ENCODE measurements at places on chromosomes 2 and 18.

GRCh38 chr2:234851451-234851850 lies 100.4 kb upstream of the SH3BP4 start:
- DNase-seq: no peak

DNA sequence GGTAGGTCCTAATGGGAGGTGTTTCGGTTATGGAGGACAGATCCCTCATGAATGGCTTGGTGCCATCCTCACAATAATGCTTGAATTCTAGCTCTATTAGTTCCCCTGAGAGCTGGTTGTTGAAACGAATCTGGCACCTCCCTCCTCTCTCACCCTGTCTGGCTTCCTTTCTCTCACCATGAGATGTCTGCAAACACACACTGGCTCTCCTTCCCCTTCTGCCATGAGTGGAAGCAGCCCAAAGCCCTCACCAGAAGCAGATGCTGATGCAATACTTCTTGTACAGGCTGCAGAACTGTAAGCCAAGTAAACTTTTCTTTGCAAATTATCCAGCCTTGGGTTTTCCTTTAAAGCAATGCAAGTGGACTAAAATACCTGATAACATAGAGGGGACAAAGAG lies 86.6 kb downstream of the RND3 start:
- no peak for DNase-seq

DNA sequence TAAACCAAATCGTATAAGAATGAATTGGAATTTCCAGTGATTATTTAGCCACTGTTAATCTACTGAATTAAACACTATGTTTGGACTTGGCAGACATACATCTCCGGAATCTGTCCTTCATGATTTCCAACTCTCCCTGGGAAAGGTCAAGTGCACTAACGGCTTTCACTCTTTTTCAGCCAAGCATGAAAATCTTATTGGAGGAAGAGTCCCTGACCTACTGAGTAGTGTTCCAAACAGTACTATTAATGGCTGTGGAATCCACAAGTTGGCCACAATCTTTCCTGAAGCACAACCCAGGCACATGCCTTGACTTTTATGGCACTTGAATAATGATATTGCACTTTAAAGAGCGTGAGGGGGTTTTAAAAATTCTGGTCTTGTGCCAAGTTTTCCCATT lies 318.9 kb upstream of the RND3 start:
- no peak for DNase-seq

- DNase-seq: no peak
These were observed 82.5 kb downstream of the LIMS1 start for GRCh38 chr2:108616751-108617161.

GRCh38 chr2:188450732-188451483 lies 159.2 kb downstream of the GULP1 start:
- DNase-seq: no peak

GRCh38 chr2:226994775-226995174 lies 158.9 kb downstream of the RHBDD1 start:
- no peak for DNase-seq

DNA sequence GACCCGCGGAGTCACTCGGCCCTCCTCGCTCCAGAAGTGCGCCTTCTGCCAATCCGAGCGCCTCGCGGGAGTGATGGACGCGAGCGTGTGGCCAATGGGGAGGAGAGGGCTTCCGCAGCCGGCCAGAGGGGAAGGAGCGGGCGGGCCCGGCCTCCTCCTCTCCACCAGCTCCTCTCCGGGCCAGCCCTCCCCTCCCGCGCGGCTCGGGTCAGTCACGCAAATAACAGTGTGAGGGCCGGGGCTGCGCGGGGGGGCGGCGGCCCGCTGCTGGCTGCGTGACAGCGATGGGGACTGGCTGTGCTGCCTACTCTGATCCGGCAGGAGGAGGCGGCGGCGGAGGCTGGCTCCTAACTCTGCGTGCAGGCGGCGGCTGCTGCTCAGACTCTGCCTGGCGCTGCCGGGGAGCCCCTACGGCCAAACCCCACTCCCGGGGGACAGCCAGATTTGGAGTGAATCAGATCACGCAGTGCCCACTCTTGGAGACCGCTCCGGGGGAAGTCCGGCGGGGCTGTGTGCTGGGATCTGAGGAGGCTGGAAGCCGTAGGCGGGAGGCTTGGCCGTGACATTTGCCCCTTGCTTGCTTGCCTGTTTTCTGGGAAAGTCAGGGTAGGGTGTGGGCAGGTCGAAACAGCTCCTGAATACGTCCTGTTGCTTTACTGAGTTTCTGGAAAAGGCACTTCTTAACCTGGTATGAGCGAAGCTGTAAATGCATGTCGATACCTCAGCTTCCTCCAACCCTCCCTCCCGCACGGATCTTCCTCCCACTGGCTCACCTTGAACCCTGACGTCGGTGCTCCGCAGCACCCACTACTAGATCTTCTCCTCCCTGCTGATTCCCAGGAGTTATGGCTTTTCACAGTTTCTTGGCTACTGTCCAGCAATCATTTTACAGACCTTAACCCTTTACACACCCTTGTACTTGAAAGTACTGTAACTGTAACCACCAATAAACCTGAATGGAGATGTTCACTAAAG lies 97.9 kb upstream of the SERTAD2 start:
- DNase-seq: no peak

- peak; percentile 64 for DNase-seq
These were observed 53.6 kb upstream of the CAB39 start for GRCh38 chr2:230658877-230659652.

All from stimulated activated CD8-positive, alpha-beta memory T cell treated with anti-CD3 and anti-CD28 coated beads, Interleukin-7, amount 100 ng/mL, for 4 hours (primary cell).